Suppressor macrophage treated with lipopolysaccharide for 1 hour (primary cell): ENCODE measurements at places on chromosomes 12 and 14.
A peak's percentile ranks its signal among the peaks of the same experiment; 100 is the strongest.

- DNase-seq: peak; percentile 19
These were observed 5.1 kb upstream of the NKX2-1 start for GRCh38 chr14:36524874-36525745.

DNA sequence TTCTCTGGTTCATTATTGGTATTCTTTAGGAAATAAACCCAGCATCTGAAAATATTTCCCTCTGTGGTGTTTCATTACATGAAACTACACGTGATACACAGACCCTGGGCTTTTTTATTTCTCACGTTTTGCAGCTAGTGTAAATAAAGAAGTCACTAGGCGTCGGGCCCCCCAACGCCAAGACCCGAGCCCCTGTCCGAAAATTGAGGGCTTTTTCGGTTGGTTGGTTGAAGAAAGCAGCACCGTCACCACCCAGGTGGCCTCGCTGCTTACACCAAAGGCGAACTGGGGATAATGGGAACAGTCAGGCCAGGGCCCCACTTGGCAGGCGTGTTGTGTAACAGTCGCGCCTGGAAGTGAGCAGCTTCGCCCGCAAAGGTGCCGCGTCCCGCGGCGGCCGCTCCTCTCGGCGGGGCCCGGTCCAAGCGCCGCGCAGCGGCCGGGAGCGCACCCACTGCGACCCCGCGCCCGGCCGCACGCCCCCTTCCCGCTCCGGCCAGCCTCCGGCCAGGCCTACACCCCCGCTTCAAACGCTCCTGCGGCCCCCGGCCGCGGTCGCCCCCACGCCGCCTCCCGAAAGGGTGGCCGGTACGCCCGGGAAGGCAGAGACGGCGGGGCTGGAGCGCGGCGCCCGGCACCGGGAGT lies 1.2 kb downstream of the DUSP16 start:
- peak; percentile 65 for DNase-seq

DNA sequence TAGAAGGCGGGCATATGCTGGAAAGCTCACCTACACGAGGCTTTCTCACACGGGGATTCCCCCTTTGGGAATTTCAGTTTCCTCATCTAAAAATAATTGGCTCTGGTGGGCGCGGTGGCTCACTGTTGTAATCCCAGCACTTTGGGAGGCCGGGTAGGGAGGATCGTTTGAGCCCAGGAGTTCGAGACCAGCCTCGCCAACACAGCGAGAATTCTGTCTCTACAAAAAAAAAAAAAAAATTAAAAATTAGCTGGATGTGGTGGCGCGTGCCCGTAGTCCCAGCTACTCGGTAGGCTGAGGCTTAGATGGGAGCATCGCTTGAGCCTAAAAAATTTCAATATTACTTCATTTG lies 400 bp upstream of the NDUFA12 start:
- DNase-seq: no peak

GRCh38 chr14:89280600-89280999 lies 136.4 kb downstream of the FOXN3 start:
- peak; percentile 75 for DNase-seq

GRCh38 chr14:97838986-97839385 lies 1041.8 kb downstream of the VRK1 start:
- DNase-seq: no peak

DNA sequence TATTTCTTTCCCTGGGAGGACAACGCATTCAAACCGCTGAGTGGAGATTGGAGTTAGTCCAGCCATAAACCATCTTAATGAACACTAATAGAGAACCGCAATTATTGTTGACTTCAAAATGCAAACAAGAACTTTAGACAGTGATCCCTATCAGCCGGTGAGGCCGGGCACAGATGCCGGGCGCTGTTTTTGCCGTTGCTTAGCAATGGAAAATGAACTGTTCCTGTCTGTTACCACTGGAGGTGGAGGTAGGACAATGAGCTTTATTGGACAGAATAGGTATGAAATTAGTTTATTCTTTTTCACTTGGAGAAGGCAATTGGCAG lies 216.8 kb downstream of the TTC8 start:
- no peak for DNase-seq

DNA sequence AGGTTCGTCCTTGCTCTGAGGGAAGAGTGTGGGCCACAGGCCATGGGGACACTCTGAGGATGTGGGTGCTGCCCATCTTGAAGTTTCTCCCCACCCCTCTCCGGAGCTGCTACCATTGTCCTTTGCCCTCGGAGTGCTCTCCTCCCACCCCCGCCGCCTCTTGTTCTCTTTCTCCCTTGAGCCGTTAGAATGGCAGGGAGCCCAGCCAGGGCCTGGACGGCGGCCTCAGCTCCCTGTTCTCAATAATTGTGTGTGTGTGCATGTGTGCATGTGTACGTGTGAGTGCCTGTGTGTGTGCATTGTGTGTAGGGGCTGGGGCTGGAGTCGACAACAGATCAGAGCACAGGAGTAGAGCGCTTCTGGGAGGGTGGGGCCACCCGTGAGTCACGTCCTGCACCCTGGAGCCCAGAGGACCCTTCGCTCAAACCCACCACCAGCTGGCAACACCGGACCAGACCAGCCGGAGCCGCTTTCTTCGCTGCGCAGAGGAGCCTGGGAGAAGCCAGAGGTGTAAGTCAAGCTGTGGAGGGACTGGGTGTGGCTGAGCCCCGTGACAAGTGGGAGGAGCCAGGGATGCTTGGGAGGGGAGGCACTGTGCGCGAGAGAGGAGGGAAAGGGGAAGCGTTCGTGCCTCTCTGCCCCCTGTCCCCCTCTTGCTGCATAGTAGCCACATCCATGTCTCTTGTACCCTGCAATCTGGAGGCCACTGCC lies 25.9 kb upstream of the KCNA5 start:
- no peak for DNase-seq

- DNase-seq: peak; percentile 24
These were observed 66.5 kb downstream of the DAD1 start for GRCh38 chr14:22522466-22522957.

DNA sequence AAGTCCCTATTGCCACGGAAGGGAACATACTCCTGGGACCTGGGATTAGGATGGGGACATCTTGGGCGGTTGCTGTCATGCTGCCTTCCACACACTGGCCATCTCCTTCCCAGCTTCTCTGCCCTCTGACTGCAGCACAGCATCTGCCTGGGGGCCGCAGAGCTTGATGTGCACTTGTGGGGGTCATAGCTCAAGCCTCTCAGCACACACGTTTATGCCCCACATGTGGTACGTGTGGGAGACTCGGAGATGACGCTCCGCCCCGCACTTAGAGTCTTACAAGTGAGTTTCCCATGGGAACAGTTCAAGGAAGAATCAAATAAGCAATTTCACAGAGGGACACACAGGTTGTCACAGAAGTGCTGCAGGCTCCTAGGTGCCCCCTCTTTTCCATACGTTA lies 8.6 kb downstream of the ACADS start:
- no peak for DNase-seq

DNA sequence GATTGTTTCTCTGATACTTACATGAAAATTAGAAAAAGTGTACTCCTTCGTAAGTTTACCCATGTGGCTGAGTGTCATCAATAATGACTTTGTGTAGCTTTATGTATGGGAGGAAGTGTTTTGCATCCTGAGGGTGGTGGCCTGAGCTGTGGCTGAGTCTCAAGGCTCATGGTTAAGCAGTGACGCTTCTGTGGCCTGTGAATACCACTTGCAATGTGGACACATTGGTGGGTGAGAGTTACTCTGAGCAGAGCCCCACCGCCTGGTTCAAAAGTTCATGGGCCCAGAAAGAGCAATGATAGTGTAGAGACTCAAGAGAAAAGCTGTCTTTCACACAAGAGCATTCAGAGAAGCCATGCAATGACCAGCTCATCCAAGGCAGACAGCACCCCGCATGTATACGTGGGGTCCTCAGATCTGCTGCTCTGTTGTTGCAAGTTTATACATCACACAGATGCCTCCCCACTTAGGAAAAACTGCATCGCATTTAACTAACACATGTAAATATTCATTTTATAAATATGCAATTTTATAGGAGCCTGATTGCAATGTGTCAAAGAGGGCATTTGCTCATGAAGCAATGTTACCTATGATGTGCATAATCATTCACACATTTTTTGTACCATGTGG lies 55.1 kb upstream of the FRMD6 start:
- no peak for DNase-seq

DNA sequence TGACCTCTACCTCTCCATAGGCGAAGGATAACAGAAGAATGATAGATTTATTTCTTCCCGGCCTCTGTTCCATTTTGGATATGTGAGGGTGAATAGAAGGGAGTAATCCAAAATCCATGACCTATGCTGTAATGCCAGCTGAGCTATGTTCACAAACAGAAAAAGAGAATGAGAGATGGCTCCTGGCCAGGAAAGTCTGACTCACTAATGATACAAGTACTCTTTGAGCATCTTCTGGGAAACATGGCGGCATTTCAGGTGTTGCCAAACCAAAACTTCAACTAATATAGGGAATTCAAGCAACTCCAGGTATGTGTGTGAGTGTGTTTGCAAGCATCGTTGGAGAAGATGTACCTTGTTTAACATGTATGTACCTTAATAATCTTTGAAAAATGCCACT lies 55.1 kb downstream of the MED13L start:
- peak; percentile 47 for DNase-seq

GRCh38 chr12:32270818-32271710 lies 128.3 kb upstream of the FGD4 start:
- no peak for DNase-seq

- DNase-seq: no peak
These were observed 230.5 kb downstream of the AKAP6 start for GRCh38 chr14:32559590-32559989.

DNA sequence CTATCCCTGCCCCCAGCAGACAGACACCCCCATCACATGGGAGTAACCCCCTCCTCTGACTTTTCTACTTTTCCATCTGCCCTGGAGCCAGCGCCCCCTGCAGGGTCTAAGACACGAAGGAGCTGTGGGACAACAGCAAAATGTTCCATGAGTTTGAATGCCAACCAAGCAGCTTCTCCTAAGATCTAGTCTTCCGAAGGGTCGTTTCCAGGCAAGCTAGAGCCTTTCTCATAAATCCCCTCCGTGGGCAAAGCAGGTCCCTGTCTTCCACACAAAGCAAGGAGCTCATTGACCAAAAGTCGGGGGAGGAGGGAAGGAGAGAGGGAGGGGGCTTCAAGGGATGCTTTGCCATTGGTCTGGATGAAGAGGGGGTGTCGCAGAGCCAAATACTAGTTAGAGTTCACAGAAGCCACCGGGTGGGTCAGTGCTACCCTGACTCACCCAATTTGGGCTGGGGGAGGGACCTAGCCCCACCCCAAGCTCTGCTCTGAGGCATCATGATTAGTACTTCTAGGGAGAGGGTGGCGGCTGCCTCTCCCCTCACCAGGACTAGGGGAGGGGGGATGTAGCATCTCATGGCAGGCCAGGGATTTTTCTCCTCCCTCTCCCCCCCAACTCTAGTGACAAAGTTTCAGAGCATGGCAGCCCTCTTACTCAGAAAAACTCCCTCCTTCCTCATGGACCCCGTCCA lies 1.6 kb downstream of the MSI1 start:
- DNase-seq: peak; percentile 13

- DNase-seq: no peak
These were observed 20.1 kb downstream of the SLC6A13 start for GRCh38 chr12:242496-242895.

DNA sequence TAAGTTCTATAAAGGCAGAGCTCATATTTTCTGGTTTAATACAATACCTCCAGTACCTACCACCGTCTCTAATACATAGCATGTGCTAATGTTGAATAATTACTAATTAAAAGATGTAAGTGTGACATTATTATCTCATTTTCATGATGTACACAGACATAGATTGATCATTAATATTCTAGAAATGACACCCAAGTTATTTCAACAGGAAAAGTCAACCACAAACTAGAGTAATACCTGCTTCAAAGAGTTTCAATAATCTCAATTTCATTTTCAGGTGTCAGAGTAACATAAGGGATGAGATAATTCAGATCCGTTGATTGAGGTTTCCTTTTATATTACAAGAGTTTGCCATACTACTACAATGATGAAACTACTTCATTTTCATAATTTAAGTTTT lies 388.9 kb downstream of the SOX5 start:
- DNase-seq: no peak

DNA sequence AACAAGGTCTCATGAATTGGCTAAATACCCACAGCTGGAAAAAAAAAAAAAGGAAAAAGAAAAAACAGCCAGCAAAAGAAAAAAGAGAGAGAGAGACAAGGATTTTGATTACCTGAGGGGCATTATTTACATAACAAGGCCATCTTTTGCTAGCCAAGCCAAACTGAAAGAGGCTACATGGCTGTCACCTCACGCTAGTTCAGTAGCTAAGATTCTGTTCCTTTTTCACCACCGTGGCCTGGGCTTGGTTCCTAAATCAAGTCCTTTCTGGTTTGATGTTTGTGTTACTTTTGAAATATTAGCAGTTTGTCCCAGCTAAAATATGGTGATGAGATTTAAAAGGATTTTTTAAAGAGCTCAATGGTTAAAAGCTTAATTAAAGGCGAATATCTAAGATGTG lies 2.0 kb upstream of the SDS start:
- DNase-seq: peak; percentile 60

DNA sequence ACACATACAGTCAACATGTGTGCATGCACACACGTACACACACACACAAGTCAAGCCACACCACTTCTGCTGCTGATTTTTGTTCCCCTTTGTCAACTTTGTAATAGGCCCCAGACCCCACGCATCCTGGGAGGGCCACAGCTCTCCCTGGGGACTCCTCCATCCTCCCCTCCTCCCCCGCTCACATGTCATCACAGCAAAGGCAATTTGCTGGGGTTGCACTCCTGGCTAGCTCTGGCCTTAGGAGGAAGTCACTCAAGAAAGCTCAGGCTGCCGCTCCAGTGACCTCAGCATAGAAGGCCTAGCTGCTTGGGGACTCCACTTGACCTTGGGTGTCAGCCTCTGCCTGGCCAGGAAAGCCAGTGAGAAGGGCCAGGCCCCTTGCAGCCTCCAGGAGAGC lies 27.2 kb downstream of the NGB start:
- peak; percentile 52 for DNase-seq

DNA sequence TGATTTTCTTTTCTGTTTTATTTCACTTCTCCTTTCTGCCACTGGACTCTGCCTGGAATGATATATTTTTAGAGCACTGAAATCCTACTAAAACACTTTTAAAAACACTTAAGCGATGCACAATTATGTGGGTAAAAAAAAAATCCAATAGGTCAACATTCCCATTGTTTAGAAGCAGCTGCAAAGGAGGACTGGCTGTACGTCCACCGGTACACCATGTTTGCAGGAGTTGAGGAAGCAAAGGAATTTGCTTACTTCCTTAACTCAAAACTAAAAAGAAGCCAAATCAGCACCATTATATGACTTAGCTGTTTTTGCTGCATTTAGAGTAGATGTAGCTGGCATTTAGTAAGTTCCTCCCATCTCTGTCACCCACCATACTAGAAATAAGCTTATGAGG lies 186.8 kb upstream of the TMTC1 start:
- no peak for DNase-seq

GRCh38 chr14:56860441-56860840 lies 50.2 kb upstream of the OTX2 start:
- no peak for DNase-seq
